Activated T-helper 1 cell treated with Interleukin-2 at 50 U/mL for 16 hours (primary cell): ENCODE measurements at places on chromosomes 1 and 21.

DNA sequence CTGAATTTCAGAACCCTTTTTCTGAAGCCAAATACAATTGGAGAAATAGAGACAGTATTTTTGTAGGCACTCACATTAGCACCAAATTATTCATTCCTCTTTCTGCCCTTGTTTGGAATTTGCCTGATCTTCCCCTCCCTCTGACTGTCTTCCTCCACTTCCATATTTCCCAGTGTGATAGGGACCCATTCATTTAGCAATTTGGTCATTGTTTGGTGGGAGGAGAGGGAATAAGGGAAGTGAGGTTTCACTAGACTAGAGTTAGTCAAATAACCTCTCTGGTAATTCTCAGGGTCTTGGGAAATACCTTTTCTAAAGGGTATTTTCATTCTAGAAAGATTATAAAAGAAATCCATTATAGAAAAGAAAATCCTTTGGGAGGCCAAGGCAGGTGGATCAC is 31.0 kb upstream of the MTMR11 start:
- no peak for DNase-seq

GRCh38 chr1:2617971-2618470 is 14.8 kb downstream of the MMEL1 start:
- no peak for DNase-seq

- DNase-seq: no peak
Measured at GRCh38 chr1:228940926-228941325, 205.6 kb downstream of the RHOU start.

GRCh38 chr1:200338451-200338850 is 71.4 kb downstream of the ZNF281 start:
- no peak for DNase-seq

DNA sequence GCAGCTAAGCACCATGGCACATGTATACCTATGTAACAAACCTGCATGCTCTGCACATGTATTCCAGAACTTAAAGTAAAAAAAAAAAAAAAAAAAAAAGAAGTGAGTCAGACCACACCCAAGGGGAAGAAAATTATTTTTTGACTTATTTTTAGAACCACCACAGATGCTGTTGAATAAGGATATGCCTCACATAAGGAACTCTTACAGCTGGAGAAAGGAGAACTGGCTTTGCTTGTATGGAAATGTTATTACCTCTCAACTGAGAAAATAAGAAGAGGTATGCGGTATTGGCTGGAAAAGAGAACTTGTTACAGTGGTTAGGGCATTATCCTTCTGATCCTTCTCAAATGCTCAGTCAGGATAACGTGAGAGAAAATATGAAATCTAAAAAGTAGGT is 27.5 kb upstream of the FCER1A start:
- DNase-seq: no peak

DNA sequence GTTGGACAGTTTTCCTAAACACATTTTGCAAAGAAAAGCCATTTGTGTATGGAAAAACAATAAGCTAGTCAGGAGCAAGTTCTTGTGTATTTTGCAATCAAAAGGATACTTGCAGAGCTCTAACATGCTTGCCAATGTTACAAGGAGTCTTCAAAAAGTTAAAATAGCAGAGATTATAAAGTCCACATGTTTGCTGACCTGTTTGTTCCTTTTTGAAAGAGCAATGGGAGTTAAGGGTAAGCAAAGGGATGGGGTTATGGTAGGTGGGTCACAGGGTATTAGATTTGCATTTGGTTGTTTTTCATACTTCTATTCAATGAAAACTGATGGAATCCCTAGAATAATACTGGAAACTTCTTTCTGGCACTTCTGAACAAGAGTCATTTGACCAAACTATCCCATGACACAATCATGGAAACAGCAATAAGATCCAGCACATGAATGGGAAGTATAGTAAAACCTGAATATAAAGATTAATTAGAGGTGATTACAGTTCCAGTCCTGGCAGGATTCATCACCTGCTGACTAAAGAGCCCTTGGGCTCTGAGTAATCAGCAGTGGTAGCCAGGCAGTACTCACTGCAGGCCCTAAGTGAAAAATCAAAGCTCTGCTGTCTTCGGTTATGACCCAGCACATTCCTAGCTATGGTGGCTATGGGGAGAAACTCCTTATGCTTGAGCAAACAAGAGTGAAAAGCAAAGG is 27.1 kb upstream of the ZC3H11B start:
- no peak for DNase-seq

- no peak for DNase-seq
Measured at GRCh38 chr1:6185635-6186382, 5.7 kb upstream of the CHD5 start.

GRCh38 chr1:188517139-188517538 is 1688.4 kb downstream of the PLA2G4A start:
- DNase-seq: no peak

DNA sequence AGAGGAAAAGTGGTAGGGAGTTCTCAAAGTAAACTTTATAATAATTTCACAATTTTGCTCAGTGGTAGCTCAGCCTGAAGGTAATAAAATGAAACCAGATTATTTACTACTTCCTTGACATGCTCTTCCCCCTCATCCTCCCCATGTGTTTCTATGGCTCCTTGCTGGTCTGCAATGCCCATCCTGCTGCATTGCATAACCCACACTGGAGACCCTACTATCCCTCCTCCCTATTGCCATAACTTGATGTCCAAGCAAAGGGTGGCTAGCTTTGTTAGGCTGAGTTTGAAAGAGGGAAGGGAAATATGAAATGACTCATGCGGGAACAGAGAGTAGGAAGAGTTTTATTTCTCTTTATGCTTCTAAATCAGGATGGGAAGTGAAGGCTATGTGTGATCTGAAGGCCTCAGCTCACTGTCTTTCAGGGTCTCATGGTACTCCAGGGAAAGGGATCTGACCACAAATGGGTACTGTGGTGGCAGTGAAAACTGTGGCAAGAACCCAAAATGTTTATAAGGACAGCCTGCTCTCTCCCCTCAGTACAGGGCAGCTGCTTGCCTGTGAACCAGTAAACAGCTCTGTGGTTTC is 36.4 kb upstream of the HSD17B7 start:
- no peak for DNase-seq

DNA sequence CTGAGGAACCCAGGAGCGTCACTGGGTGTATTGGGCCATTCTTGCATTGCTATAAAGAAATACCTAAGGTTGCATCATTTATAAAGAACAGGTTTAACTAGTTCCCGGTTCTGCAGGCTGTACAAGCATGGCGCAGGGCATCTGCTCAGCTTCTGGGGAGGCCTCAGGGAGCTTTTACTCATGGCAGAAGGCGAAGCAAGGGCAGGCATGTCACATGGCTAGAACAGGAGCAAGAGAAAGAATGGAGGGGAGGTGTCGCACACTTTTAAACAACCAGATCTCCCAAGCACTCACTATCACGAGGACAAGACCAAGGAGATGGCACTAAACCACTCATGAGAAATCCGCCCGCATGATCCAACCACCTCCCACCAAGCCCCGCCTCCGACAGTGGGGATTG is 65.2 kb downstream of the PSMG1 start:
- DNase-seq: no peak

DNA sequence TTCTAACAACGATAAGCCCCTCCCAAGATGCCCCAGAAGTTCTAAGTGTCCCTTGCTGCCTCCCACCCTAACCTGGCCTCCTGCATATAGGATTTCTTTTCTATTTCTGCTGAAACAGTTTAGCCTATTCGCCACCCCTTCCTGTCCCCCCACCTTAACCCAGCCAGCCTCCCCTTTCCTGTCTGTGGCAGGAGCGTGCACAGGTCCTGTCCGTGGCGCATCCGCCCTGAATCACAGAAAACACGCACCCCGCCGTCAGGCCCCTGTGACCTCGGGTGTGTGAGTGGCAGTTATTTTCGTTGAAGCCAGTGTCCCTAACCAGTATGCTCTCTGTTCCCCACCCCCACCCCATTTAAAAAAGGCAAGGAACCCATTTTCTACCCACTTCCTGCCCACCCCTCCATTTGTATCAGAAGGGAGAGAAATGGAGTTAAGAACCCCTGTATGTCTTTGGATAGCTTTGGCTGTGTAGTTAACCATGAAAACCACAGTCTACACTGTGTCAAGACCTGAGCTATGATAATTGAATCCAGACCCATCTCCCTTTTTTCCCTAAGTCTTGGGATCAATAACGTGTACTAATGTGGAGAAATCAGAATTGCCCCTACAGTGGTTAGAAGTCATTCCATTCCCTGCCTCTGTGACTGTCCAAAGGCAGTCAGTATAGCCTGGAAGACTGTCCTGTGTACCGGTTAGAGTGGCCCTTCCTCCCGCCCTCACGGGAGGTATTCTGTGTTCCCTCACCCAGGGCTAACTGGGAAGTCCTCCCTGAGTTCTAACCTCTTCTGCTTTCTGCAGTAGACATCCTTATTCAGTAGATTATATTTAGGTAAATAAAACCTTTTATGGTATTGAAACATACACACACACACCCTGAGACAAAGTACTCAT is 1.8 kb downstream of the PLEKHO1 start:
- peak; percentile 76 for DNase-seq

DNA sequence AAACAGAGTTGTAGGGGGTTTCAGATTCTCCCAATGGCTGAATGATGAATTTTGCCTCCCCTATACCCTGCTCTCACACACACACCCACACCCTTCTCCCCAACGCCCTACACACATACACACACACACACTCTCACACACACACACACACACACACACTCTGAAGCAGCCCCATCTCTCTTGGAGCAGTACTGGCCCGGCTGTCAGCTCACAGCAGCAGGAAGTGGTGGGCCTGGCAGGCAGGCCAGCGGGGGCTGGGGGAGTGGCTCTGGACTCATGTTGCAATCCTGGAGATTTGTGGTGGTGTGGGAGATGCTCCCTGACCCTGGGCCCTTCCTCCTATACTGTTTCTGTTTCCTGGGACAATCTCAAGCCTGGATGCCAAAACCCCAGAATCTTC is 2.2 kb downstream of the IKBKE start:
- no peak for DNase-seq

GRCh38 chr1:225654688-225655508 is 2.0 kb upstream of the ENAH start:
- no peak for DNase-seq
